Stromal cell of bone marrow (primary cell): ENCODE measurements at places on chromosomes 3 and 15.

DNA sequence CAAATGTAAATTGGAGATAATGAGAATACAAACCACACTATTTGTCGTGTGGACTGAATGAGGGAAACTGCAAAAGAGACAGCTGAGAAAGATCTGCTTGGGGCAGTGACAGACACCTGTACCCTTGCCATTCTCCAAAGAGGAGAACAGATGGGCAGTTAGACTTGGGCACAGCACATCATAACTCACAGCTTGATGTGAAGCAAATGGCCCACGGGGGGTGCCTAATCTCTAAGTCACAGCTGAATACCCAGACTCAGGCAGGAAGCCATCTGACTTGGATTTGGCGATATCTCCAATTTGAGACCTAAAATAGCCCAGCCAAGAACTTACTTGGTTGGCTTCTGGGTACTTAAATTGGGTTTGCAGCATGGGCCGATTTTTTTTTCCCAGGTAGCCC is 10.0 kb upstream of the SLC6A11 start:
- no peak for DNase-seq

DNA sequence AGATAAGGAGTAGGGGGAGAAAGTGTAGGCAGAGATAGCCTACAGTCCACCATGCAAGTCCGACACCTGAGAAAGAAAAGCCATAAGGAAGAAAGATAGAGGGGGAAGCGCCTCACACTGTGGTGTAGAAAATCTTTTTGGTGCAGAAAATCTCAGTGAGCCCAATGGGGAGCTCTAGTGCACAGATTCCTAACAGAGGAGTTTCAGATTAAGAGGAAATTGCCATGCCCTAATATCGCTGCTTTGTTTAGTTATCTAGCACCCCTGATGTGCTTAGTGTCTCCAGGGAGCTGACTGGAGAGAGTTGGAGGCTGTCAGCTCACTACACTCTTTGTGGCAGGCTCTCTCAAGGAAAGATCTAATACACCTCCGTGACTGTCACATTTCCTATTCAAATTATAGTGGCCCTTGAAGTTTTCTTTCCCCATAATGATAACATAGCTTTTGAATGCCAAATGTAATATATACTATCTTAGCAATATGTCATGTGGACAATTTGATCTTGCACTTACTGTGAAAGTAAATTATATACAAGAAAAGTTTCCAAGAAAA is 33.7 kb downstream of the CGGBP1 start:
- no peak for DNase-seq

- DNase-seq: no peak
These were observed 524.6 kb upstream of the ATP11B start for GRCh38 chr3:182268711-182269110.

GRCh38 chr3:111668326-111668725 is 73.2 kb upstream of the ZBED2 start:
- no peak for DNase-seq

DNA sequence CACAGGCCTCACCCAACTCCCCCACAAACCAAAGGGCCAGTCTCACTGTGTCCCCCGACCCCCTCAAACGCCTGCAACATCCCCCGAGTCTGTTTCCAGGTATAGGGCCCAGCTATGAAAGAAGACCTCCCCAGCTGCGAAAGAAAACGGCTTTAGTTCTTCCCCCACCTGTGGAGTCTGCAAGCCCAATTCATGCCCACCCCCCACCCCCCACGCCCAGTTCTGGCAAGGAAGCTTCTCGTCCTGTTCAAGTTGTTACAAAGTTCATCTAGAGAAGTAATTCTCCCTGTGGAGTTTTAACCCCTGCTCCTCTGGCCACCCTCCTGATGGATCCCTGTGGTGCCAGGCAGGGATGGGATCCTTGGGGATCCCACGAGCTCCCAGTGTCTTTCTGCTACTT is 54.4 kb downstream of the CCDC66 start:
- DNase-seq: no peak
